ENCODE measurements at places on chromosomes 4 and X. TPM values are rescaled to one million over a fixed set of nuclear protein-coding genes. Genes with fewer than 3 reads are reported as not detected.

CSAG2 gene
- total RNA-seq, result not detected

PASD1 gene
- not detected for total RNA-seq

PRKG2 gene
- 1.2 TPM for total RNA-seq

RHOH gene
- total RNA-seq, result under 0.01 TPM

VCX2 gene
- total RNA-seq, result not detected

TGIF2LX gene
- not detected for total RNA-seq

BBS12 gene
- 3.1 TPM for total RNA-seq

GABRG1 gene
- total RNA-seq, result not detected

PIGA gene
- total RNA-seq, result 20.0 TPM

KCNE5 gene
- total RNA-seq, result not detected

ANXA10 gene
- total RNA-seq, result 0.43 TPM

SLC9A7 gene
- total RNA-seq, result 24.6 TPM

UGT2A1 gene
- not detected for total RNA-seq

GUCY1A1 gene
- total RNA-seq, result 0.64 TPM

DGKK gene
- total RNA-seq, result not detected

WDR19 gene
- total RNA-seq, result 9.9 TPM

CT55 gene
- not detected for total RNA-seq

S100G gene
- not detected for total RNA-seq

ARMCX1 gene
- total RNA-seq, result 7.2 TPM

DCAF8L2 gene
- not detected for total RNA-seq

USO1 gene
- 117 TPM for total RNA-seq

SHISA3 gene
- total RNA-seq, result not detected

ADAMTS3 gene
- total RNA-seq, result 3.9 TPM

ADH1B gene
- not detected for total RNA-seq

PNMA3 gene
- not detected for total RNA-seq

GAGE12C gene
- total RNA-seq, result not detected

PALLD gene
- 88.5 TPM for total RNA-seq

CXCR3 gene
- not detected for total RNA-seq

OSTC gene
- total RNA-seq, result 174 TPM

MAGEC1 gene
- not detected for total RNA-seq

MAGEA12 gene
- not detected for total RNA-seq

CENPVL1 gene
- total RNA-seq, result not detected

Measured in tracheal epithelial cell (primary cell).